ENCODE measurements at places on chromosomes 4 and X.

DNA sequence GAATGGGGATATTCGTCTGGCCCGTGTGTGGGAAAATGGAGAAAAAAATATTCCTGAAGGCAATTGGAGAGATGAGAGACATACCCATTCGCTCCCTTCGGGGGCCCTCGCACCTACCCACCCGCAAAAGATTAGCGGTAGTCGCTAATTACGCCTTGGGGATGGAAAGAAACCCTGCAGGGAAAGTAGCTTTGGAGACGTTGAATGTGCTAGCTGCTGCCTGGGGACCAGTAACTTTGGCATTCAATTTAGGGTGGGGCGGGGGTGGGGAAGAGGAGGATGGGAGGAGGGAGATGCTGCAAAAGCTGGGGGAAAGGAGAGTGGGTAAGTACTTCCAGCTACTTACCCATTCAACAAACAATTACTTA is 407 bp upstream of the ZC4H2 start:
- DNase-seq = no peak

- no peak for DNase-seq
These were observed 1.3 kb downstream of the SFRP2 start for GRCh38 chr4:153787575-153787974.

DNA sequence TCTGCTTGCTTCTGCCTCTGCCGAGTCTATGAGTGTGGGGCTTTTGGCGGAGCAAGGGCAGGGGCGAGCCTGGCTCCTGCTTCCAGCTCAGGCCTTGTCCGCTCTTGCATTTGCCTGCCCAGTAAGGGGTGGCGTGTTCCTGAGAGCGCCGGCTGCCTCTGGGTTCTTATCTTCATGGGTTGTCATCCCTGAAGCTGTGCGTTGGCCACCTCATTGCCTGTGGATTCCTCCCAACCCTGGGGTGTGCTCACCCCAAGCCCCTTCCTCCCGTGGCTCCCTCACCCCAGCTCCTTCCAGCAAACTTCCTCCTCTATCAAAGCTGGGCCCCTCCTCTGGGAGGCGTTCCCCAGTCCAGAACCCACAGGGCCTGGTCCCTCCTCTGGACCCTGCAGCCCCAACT is 17.5 kb downstream of the SH3BP2 start:
- no peak for DNase-seq

- DNase-seq = no peak
These were observed 95.6 kb downstream of the REPS2 start for GRCh38 chrX:17042037-17042436.

DNA sequence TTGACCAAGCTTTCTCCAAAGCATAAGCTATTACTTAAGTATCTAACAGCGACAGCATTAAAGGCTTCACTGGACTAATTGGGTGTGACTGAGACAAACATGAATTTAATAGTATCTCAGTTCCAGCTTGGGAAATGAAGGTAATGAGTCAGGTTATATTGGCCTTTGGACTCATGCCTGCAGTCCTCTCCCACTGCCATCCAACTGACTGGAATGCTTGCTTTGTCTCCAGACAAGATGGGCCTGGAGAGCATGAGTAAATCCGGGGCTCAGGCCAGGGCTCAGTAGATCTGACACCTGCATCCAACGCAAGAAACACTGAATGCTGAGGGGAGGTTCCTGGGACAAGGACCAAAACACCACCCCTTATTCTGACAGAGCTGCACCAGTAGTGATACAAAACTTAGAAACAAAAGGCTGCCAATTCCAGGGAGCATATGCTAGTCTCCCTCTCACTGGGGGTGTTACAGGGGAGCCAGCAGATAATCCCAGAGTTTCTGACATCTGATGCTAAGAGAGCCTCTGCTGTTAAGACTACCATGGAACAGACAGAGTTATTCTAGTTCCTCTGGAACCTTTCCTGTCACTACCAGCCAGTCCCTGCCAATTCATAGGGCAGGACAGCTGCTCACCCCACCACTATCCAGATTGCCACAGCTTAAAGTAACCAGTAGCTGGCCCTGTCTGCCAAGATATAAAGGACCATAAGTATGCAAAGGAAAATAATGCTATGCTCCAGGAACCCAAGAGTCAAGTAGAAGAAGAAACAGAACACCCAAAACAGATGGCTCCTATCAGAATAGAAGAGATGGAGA is 293.8 kb downstream of the IQCM start:
- no peak for DNase-seq

DNA sequence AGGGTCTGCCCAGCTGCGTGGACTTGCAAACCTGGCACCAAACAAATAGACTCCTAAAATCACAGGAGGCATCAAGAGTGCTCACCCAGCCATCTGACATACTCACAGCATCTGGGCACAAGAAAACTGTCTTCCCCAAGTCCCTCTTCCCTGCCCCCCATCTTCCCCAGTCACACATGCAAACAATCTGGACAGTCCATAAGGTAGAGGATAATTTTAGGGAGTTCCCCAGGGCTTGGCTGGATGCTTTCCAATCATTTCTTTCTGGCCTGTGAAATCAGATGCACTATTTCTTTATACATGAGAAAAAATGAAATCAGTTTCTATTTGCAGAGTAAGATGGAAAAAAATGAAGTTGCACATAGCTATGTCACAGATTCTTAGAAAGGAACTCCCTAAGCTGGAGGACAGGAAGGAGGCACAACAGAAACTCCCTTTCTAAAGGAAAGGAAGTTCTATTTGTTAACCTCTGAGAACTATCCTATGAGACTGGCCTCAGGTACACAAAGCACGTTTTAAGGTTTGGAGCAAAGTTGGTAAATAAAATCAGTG is 342.3 kb downstream of the HNRNPD start:
- DNase-seq = no peak

DNA sequence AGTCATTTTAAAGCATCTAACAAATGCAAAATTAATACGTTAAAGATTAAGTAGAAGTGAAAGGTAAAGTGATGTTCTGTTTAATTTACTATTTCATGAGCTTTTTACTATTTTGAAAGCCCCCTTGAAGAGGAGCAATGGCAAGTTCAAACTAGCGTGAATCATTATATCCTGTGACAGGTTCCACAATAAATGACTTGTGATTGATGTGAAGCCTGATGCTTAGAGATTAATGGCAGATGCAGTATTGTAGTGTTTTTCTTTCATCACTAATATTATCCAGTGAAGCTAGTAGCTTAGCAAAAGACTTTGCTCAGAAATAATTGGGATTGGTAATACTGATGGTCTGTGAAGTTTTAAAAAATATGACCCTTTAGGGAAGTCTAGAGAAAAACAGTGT is 57.3 kb downstream of the STOX2 start:
- DNase-seq = no peak

DNA sequence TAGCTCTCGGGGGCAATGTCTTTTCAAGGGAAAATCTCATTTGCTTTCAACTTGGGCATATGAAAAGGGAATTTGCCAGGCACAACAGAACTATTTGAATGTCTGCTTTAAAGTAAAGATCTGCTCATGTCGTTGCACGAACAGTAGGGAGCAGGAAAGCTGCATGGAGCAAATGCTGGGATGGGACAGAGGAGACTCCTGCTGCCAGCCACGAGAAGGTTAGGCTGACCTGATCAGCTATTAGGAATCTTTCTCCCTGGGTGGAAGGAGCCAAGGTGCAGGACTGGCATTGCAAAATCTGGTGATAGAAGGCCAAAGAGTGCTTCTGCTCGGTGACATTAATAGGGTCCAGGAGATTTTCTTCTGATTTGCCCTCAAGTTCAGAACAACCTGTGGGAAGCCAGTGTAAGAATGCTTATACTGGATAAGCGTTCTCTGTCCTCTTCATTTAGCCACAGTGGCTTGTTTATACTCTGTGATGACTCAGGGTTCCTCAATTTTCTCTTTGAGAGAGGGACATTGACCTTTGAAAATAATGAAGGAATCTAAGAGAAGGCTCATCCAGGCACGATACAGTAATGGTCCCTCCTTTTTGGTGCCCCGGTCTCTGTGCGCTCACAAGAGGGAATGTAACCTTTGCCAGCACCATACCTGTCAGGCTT is 22.9 kb downstream of the FHL1 start:
- DNase-seq = no peak

GRCh38 chrX:53544936-53545335 is 110.8 kb upstream of the HSD17B10 start:
- DNase-seq = no peak

GRCh38 chr4:39975488-39976089 is 2.1 kb downstream of the PDS5A start:
- DNase-seq = no peak

GRCh38 chr4:107312366-107312765 is 276.3 kb upstream of the DKK2 start:
- DNase-seq = no peak

DNA sequence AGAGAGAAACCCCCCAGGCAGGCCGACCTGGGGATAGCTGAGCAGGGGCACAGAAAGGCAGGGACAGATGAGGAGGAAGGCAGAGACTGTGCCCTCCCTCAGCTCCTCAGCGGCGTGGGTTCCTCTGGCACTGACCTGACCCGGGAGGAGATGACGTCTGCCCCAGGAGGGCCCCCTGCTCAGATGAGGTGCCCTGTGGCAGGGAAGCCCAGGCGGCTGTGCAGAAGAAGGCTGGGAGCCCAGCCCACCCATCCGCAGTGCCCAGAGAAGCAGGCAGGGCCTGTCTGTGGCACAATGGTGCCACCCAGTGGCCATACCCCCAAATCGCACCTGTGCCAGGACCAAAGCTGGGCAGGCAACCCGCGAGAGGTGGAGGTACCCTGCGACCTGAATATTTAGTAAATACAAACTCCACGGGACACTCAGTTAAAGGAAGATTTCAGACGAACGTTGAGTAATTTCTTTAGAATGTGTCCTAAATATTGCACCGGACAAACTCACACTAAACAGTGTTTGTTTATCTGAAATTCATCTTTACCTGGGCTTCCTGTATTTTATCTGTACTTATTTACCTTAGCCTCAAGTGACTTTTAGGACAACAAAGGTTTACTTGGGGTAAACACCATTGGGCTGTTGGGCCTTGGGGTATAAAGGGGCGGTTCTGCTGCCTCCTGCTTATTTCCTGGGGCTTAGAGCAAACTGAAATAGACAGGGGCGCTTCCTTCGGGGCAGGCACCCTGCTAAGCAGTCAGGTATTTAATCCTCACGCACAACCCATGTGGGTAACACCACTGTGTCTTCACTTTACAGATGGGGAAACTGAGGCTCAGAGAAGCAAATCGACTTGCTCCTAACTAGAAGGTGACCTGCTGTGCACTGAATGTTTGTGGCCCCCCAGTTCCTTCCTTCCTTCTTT is 46.5 kb upstream of the HMX1 start:
- DNase-seq = no peak

GRCh38 chrX:69424161-69424560 is 80.0 kb upstream of the NALF2 start:
- DNase-seq = no peak

- DNase-seq = no peak
These were observed 41.7 kb downstream of the BCORL1 start for GRCh38 chrX:130024127-130024526.

DNA sequence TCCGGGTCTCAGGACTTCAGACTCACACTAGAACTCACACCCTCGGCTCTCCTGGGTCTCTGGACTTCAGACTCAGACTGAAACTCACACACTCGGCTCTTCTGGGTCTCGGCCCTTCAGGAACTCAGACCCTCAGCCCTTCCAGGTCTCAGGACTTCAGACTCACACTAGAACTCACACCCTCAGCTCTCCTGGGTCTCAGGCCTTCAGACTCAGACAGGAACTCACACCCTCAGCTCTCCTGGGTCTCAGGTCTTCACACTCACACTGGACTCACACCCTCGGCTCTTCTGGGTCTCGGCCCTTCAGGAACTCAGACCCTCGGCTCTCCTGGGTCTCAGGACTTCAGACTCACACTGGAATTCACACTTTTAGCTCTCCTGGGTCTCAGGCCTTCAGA is 137.3 kb downstream of the CRLF2 start:
- DNase-seq = no peak

DNA sequence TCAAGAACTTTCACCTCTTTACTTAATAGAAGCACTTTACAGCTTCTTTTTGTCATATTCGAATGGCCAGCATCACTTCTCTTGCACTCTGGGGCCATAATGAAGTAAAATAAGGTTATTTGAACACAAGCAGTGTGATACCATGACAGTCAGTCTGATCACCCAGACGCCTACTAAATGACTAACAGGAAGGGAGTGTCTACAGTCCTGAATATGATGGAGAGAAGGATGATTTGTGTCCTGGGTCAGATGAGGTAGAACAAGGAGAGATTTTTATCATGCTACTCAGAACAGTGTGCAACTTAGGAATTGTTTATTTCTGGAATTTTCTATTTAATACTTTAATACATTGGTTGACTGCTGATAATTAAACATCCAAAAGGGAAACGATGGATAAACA is 284.2 kb upstream of the F9 start:
- DNase-seq = no peak

DNA sequence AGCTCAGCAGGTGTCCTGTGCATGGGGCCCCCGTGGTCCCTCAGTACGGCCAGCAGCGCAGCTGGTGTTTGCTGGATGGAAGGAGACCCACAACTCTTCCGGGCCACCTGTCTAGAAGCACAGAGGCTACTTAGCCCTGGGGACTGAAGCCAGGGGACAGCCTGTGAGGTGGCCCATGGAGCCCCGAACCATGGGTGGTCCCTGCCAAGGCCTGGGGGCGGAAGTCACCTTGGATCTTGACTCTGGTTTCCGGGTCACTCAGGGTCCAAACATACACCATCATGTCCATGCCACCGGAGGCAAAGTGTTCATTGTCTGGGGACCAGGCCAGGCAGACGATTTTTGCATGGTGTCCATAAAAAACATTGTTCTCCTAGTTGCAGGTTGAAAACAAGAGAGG is 39.5 kb downstream of the WDR1 start:
- DNase-seq = no peak

GRCh38 chr4:1168191-1169101 is 3.9 kb downstream of the SPON2 start:
- DNase-seq = no peak

DNA sequence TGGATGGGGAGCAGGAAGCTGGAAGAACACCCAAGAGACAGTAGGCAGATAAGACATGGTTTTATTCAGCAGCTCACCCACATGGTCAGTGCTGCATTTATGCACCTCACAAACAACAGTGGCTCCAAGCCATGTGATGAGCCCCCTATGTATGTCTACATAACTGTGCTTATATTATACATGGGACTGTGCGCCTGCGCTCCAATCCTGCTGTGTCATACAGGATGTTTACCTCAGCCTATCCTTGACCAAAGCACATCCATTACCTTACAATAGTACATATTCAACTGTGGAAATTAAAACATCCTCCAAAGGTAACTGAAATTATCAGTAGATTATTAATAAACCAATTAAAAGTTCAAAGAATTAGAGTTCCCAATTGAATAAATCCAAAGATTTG is 44.1 kb upstream of the SGMS2 start:
- no peak for DNase-seq

DNA sequence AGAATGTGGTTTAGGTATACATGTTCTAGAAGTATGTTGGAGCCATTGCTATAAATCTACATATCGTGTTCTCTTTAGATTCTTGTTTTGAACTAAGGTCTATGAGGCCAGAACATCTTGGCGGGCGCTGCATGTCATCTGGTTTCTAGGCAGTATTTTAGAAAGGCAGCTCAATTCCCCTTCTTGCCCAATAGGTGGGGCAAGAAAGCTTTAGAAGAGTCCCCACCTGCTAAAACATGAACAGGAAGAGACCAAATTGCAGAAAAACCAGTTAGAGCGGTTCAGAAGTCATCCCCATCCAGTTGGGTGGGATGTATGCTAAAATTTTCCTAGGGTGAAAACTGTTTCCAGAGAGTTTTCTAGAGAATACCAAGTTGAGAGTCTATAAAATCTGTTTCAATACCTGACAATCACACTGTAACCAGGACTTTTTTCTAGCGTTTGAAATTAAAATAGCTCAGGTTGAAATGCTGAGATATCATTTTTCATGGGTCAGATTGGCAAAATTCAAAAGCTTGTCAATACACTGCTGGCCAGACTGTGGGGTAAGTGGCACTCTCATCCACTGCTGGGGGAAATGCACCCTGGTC is 17.5 kb upstream of the SH3KBP1 start:
- DNase-seq = no peak
